ENCODE measurements at places on chromosomes 1 and 21. TPM values are rescaled to one million over a fixed set of nuclear protein-coding genes. Genes with fewer than 3 reads are reported as not detected.

DNA sequence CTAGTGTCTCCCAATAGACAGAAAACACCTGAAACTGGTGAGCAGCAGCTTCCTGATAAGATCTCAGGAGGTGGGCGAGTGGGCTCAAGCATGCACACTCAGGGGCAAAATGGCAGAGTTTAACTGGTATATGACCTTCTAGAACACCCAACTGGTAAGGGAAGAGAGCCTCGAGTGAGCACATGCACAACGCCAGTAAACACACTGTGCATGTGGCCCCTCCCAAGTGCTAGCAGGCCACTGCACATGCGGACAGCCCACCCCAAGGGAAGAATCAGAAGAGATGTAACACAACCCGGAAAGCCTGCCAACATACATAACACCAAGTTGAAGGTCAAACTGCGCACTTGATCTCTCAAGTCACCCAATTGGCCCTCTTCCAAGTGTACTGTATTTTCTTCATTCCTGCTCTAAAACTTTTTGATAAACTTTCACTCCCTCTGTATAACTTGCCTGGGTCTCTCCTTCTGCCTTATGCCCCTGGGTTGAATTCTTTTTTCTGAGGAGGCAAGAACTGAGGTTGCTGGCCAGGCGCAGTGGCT lies 138.2 kb downstream of the GLUL start:
- DNase-seq = no peak

GRCh38 chr21:18350216-18350615 lies 53.4 kb downstream of the TMPRSS15 start:
- peak; percentile 67 for DNase-seq

GRCh38 chr21:33767236-33767635 lies 124.9 kb downstream of the ITSN1 start:
- no peak for DNase-seq

- DNase-seq = peak; percentile 7
These were observed 934.2 kb downstream of the TTLL7 start for GRCh38 chr1:83064589-83065242.

- DNase-seq = no peak
These were observed 37.2 kb downstream of the EGLN1 start for GRCh38 chr1:231384696-231385415.

DNA sequence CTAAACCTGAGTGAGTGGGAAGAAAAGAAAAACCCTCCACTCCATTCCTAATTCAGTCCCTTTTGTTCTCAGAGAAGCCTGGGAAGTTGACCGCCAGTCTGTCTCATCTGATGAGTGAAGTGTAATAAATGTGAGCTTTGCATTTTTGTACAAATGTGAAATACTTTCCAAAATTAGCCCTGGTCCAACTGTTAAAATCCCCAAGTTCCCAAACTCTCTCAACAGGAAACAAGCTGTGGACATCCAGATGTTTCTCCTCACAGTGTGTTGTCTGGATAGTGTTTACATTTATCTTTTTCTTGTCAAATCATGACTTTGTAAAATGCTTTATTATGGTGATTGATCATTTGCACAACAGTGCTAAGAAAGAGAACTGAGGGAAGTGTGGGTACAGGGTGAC lies 145.1 kb downstream of the TM2D1 start:
- no peak for DNase-seq

DNA sequence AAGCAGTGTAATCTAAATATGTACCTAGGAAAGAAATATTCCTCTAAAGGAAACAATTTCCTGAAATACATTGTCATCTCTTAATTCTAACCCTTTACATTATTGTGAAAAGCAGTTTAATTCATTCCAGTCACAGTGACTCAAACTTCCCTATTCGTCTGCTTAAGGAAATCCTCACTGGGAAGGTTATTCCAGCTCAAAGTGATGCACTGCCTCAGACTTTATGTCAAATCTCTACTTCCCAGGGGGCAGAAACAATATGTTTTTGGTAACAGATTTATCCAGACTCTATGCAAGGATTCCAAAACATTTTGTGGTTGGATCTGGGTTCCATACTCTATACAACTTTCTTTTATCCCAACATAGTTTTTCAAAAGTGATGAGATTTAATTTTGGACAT lies 145.2 kb downstream of the NTMT2 start:
- no peak for DNase-seq

GRCh38 chr1:54080598-54081049 lies 27.2 kb downstream of the TCEANC2 start:
- no peak for DNase-seq

DNA sequence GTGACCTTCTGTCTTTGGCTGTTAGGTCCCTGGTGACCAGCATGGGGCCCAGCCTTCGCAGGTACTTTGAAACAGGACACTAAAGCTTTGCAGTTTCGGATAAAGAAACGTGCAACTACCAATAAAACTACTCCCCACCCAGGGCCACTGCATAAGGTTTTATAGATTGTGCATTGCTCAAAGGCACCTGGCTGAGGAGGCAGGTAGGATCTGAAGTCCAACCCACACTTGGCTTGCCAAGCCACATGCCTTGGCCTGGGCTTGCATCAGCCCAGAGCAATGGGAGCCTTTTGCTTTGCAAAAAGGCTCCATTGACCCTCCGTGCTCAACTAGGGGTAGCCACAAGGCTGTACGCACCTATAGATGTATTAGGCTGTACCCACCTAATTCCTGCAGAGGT lies 84.4 kb upstream of the SYT6 start:
- DNase-seq = no peak

DNA sequence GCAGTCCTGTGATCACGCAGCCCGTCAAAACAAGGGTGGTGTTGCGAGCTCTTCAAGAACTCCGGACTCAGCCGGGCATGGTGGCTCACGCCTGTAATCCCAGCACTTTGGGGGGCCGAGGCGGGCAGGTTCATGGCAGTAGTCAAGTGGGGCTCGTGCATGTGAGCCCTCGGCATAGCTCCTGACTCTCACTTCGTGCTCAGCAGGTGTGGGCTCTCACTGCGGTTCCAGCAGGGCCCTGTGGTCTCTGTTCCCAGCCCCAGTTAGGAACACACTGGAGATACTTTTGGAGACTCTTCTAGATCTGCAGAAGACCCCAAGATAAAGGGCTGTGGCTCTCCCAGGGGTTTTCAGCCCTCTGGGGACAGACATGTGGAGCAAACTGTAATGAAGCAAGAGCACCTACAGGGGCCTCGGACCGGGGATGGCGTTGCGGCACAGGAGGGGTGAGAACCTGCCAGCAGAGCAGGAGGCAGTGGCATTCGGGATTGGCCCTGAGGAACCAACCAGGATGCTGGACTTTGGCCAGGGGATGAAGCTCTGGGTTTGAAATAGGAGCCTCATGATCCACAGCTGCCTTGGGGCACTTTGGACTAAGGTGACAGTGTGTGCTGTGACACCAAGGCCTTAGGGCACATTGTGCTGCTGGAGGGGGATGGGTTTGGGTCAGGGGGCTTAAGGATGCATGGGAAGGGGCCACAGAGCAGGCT lies 443.2 kb downstream of the CAMTA1 start:
- no peak for DNase-seq

DNA sequence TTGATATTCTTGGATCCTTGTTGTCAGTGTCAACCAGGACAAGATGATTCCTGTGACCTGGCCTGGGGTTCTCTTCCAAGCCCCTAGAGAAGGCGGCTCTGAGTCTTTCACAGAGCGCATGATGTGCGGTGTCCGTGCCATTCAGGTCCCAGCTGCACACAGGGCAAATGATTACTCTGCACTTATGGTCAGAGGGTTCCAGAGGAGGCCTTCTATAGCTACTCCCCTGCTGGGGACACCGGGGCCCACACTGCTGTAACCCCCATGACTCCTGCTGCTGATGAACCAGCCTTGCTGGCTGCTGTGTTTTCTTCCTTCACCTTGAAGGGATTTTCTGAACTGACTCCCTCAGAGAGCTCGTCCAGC lies 1.5 kb downstream of the PTGFRN start:
- DNase-seq = no peak

DNA sequence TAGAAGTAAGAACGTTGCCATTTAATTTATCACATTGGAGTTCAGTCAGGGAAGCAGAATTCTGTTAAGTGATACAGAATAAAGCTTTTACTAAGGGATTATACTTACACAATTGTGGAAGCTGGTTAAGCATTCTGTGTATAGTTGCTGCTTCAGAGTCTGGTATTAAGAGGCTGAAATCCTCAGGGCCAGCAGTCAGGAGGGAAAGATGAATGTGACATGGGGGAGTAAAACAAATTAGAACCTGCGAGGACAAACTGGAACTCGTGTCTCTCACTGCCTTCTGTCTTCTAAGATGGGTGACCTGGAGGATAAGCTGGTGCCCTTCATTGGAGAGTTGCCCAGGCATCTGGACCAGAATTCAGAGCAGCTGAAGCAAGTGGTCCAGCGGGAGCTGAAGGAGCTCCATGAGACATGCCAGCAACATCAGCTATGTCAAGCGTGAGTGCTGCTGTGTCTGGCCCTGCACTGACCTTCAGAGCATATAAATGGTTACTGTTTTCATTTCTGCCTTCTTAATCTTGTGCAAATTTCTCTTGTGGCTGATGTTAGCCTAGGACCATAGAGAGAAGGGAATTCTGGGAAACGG lies 23.0 kb downstream of the MARK1 start:
- no peak for DNase-seq

GRCh38 chr1:31095298-31095981 lies 29.9 kb upstream of the PUM1 start:
- DNase-seq = peak; percentile 47

- DNase-seq = no peak
These were observed 111.5 kb downstream of the ZFYVE9 start for GRCh38 chr1:52253421-52253820.

The KRTAP13-2 gene
- total RNA-seq = not detected

The ADAMTS5 gene
- not detected for total RNA-seq

The ARHGAP30 gene
- total RNA-seq = 4.0 TPM

The FAM177B gene
- not detected for total RNA-seq

The NBPF4 gene
- total RNA-seq = not detected

The EVA1C gene
- total RNA-seq = not detected

The PADI3 gene
- 0.39 TPM for total RNA-seq

The UBE2U gene
- total RNA-seq = not detected

Measured in HT1080 (cell line).